ENCODE measurements at places on chromosomes 16 and 17.

GRCh38 chr16:87123356-87124001 lies 193.7 kb downstream of the C16orf95 start:
- no peak for DNase-seq

GRCh38 chr17:146983-147761 lies 9.8 kb downstream of the SCGB1C2 start:
- DNase-seq = no peak

DNA sequence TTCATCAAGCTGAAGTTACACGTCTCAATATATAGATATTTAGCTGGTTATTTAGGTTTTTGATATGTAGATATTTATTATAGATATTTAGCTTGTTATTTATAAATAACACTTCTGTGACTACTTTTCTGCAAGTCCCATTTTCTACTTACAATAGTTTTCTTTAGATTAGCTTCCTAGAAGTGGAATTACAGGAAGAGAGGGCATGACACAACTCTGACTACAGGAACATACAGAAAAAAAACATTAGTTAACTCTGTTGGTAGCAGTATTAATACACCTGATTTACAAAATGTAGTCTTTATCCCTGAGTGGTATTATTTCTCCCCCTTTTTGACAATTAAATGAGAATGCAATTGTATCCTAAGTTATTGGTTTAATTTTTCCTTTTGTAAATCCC lies 21.2 kb upstream of the CCL1 start:
- no peak for DNase-seq

DNA sequence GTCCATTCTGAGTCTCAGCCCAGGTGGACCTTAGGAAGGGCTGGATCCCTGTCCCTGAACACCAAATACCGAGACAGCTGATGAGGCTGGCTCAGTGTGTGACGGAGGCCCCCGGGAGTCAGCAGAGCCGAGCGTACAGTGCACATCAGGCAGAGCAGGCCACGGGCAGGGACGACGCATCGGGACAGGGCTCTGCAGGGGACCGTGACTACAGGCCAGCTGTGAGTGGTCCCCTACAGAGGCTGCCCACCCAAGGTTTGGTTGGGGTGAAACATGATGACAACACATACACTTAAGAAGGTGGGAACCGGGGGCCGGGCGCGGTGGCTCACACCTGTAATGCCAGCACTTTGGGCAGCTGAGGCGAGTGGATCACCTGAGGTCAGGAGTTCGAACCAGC lies 6.4 kb downstream of the CCDC137 start:
- DNase-seq = no peak

DNA sequence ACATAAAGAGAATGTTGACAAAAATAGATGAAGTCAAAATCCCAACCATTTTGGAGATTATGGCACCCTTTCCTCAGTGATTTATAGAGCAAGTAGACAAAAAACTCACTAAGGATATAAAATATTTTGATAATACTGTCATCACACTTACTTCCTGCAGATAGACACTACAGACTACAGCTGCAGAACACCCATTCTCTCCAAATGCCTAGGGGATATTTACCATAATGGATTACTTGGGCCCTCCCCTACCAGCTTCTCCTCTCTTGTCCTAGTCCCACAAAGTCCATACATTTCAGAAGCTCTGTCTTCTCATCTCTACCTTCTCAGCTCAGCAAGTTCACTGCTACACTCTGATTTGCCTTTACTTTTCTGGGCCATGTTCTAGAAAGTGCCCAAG lies 37.2 kb upstream of the CCNF start:
- no peak for DNase-seq

- DNase-seq = no peak
Observed at GRCh38 chr17:48241131-48241591, 133.6 kb downstream of the SNX11 start.
